ENCODE measurements at places on chromosomes 4 and X.

DNA sequence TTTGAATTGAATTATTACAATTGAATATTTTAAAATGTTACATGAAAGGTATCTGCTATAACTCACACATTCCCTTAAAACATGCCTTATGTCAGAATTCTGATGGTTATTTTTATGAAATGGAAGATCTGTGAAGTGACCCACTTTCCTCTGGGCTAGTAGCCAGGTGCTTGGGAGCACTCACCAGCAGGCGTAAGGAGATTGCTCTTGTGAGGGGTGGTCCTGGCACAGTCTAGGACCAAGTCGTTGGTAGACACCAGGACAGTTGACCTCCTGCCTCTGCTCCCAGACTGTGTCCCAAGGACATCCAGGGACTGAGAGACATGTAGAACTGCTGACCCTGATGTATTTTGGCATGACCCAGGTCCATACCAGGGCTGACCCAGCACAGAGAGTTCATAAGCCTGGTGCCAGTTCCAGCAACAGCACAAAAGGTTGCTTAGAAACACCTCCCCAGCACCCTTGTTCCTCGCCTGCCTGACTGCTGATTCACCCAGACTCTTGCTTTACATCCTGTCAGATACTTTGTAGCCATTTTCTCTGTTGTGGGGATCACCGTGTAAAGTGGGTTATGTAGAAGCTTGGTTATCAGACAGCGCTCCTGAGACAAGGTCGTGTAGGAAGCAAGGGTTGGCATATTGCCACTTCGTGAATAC lies 48.5 kb downstream of the NELFA start:
- DNase-seq, result no peak

DNA sequence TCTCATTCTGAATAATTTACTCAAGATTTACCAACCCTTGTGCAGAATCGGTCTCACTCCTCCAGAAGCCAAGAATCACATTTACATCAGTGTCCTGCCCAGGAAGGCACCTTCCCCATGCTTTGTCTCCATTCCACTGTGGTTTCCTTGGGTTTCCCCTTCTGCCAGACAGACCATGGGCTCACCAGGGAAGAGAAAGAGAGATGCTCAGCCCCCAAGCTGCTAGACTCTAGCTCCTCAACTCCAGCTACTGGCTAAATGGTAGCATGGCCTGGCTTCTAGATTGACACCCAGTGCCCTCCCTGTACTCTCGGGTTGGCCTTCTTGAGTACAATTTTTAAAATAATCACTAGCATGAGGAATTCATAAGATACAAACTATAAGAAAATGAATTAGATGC lies 12.9 kb downstream of the TLR10 start:
- no peak for DNase-seq

DNA sequence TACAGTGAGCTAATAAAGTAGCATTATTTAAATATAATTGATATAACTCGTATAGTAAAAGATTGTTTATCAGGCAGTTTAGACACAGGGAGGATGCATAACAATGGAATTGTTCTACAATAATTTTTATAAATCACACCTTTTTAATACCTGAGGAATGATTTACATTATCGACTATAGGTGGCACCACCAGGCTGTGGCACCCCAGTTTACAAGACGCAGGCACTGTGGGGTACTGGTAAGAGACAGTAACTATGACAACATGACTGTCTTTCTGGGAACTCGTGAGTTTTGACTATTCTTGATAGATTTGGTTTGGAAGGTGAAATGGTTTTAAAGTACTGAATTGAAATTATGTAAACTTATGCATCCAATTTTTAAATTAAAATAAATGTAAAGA lies 27.1 kb upstream of the STBD1 start:
- DNase-seq, result no peak

GRCh38 chr4:110510277-110510676 lies 34.3 kb downstream of the ENPEP start:
- DNase-seq, result no peak

DNA sequence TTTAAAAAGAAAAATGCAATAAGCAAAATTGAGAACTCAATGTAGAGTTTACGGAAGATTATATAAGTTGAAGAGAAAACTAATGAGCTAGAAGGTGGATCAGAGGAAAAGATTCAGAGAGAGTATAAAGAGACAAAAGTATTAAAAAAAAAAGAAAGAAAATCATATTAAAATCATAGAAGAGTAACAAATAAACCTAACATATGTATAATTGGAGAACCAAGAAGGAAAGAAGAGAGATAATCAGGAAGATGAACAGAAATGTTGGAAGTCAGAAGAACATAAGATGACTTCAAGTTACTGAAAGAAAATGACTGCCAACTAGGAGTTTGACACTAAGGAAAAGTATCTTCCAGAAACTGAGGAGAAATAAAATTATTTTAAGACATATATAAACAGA lies 34.3 kb upstream of the ANTXR2 start:
- no peak for DNase-seq

- DNase-seq, result no peak
Observed at GRCh38 chr4:80452768-80453167, 117.2 kb downstream of the CFAP299 start.

DNA sequence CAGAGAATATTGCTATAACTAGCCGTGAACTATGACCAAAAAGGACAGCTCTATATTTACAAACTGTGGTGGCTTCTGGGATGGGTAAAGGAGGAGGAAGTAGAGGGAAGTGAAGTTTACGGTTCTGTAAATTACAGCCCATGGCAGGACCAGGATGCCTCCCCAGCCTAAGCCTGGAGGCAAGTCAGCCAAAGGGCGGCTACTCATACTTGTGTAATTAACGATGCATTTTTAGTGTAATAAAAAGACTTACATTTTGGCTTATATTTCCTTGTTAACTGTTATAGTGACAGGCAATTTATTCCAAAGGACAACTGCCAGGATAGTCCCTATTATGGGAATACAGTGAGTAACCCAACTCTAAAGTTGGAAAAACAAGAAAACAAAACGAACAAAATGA lies 139.9 kb upstream of the OTUD4 start:
- no peak for DNase-seq

DNA sequence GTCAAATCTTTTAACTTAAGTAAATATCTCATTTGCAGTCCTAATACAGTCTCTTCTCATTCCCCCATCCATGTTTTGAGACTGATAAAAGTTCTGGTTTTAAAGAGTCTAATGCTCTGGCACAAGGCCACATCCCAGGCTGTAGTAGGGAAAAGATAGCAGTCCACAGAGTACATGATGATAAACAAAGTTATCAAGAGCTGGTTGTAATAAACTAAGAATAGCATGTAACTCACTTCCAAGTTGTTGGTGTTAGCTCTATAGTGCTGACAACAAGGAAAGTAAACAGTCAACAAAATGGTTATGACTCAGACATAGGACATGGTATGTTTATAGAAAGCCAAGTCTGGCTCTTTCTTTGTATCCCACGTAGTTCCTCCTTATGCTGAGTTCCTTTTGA lies 21.8 kb upstream of the AREG start:
- no peak for DNase-seq

GRCh38 chrX:133437356-133437755 lies 22.1 kb upstream of the GPC4 start:
- no peak for DNase-seq

DNA sequence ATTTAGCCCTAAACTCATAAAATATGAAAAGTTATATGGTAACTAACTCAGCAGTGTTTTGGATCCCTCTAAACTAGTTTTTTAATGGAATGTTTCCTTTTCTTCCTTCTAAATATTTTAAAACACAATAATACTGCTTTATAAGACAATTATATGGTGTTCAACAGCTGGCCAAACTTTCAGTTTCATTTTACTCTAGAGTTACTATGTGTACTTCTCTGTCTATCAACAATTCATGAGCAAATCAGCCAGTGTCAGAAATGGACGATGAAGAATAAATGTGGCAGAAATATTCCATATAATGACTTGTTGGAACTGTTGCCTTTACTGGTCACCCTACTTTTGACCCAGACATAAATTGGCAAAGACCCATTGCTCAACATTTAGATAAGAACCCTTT lies 64.8 kb upstream of the CXXC4 start:
- no peak for DNase-seq

DNA sequence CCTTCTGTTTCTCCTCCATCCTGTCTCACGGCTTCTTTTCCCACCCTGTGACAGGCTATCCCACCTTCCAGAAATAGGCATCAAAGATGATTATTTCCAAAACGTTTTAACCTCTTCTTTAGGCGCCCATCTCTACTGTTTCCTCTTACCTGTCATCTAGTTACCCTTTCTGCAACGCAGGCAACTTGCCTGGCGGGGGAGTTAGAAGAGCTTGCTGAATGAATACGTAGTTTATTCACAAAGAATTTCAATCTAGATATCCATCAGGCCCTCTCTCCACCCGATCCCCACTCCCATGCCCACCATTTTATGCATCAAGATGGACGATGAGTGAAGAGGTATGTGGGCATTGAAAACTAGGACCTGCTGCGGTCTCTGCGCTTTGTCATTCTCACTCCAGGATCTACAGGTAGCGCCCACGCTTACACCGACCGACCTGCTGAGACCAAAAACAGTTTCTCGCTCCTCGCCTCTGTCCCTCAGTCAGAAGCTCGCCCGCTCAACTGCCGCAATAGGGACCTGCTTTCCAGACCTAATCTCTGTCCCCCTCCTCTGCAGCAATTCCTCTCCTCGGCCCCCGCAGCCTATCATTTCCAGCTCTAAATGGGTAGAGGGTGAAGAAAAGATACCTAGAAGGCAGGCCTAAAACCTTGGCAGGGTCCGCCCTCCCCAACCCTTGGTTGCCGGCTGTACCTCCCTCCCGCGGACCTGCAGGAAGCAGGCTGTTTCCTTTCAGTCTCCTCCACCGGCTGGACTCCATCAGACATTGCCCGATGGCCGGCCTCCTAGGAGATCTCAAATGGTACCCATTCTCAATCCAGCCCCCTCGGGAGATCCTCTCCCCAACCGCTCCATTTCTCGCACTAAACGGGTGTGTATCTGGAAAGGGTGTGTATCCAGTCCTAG lies 624 bp downstream of the BEX5 start:
- no peak for DNase-seq

- no peak for DNase-seq
Observed at GRCh38 chr4:59535541-59535940, 1664.6 kb upstream of the ADGRL3 start.

- no peak for DNase-seq
Observed at GRCh38 chr4:115780268-115780667, 666.8 kb upstream of the NDST4 start.

DNA sequence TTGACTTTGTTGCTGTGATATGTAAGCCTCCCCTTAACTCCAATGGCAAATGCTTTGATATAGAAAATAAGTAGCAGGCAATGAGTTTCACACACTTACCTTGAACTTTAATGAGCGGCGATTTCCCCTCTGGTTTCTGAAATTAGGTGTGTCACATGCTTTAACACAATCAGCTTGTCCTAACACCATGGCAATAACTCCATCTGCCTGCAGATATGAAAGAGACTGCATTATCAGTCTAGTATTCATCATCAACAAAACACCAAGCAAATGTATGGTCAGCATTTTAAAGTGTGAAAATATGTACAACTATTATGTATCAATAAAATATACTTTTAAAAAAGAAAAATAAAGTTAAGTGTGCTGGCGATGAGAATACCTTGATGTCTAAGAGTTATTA lies 128.8 kb upstream of the FAM9B start:
- DNase-seq, result no peak

DNA sequence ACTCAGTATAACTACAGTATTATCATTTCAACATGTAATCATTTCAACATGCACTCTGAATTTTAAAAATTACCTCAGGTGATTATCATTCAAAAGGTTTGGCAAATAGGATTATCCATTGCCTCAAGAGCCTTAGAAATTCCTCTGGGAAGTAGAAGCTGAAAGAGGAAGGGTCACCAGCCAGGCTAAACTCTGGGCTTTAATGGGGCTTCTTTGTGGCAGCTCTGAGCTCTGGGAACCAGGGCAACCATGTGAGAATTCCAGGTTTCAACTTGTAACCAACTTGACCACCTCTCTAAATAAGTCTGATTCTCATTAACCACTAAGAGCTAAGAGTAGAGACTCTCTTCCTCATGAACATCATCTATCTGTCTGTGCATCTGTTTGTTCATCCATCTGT lies 117.2 kb upstream of the MED14 start:
- no peak for DNase-seq

GRCh38 chrX:84168095-84168494 lies 19.9 kb downstream of the RPS6KA6 start:
- DNase-seq, result no peak

DNA sequence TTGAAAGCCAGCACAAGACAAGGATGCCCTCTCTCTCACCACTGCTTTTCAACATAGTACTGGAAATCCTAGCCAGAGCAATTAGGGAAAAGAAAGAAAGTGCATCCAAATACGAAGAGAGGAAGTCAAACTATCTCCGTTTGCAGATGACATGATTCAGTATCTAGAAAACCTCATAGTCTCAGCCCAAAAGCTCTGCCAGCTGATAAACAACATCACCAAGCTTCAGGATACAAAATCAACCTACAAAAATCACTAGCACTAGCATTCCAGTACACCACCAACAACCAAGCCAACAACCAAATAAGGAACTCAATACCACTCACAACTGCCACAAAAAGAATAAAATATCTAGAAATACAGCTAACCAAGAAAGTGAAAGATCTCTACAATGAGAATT lies 38.6 kb downstream of the COX7B2 start:
- DNase-seq, result no peak

DNA sequence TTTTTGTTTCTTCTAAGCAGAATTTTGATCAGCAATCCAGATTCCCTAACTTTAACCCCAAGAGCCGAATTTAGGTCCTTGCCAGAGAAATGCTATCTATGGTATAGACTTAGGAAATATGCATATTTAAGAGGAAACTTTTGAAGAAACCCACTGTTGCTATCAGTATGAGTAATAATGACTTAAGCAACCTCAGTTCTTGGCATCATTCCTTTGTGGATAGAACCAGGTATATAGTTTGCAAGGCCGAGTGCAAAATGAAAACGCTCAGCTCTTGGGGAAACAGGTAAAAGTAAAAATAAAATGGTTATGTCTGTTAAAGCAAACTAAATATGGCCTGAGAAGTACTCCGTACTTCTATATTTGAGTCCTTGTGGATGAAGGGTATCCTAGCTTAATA lies 78.1 kb downstream of the ARSF start:
- no peak for DNase-seq

DNA sequence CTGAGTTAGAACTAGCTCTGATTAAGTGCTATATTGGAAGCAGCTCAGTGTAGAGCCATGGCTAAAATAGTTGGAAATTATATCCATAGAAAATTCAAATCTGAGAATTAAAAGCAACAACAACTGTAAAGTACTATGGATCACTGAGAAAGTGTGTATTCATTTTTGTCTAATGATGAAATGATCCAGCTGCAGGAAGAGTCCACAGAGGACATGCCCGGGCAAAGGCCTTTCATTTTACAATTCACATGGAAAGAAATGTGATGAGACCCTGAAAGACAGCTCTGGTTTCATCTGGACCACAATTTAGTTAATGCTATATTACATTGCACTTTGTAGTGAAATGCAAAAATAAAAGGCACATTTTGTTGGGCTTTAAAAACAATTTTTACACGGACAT lies 196.8 kb upstream of the FAT1 start:
- no peak for DNase-seq

GRCh38 chr4:14652522-14652921 lies 349.8 kb upstream of the CPEB2 start:
- DNase-seq, result no peak
